ENCODE measurements at places on chromosomes 5 and 9. TPM values are rescaled to one million over a fixed set of nuclear protein-coding genes. Genes with fewer than 3 reads are reported as not detected.
A peak's percentile ranks its signal among the peaks of the same experiment; 100 is the strongest.

DNA sequence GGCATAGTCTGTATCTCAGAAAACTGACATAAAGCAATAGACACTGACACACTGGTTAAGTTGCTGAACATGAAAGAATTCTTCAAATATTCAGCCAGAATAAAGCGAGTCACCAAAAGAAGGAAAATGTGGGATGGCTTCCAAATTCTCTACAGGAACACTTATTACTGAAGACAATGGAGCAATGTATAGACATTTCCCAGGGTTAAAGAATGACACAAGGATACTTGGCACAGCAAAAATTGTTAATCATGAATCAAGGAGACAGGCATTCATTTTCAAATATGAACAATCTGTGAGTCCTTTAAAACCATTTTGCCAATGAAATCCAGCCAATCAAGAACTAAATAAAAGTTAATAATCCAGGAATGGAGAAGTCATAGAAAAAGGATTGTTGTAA is 92.5 kb downstream of the MTX3 start:
- peaks cover 23% of the 10 kb centered on the region for H3K27me3 ChIP-seq
- H3K4me1 ChIP-seq: no peaks in the 10 kb centered on the region
- no peaks in the 10 kb centered on the region for H3K36me3 ChIP-seq
- no peak overlapping the region for H3K4me3 ChIP-seq
- H3K27ac ChIP-seq: no peak overlapping the region
- no peak for DNase-seq

- H3K27ac ChIP-seq: no peak overlapping the region
- H3K36me3 ChIP-seq: no peaks in the 10 kb centered on the region
- no peaks in the 10 kb centered on the region for H3K4me1 ChIP-seq
- no peak for DNase-seq
- no peaks in the 10 kb centered on the region for H3K27me3 ChIP-seq
- H3K4me3 ChIP-seq: no peak overlapping the region
Observed at GRCh38 chr5:155332618-155333017, 319.1 kb downstream of the KIF4B start.

The MARVELD2 gene
- 1.6 TPM for total RNA-seq

The CAMK4 gene
- 5.1 TPM for total RNA-seq

DNA sequence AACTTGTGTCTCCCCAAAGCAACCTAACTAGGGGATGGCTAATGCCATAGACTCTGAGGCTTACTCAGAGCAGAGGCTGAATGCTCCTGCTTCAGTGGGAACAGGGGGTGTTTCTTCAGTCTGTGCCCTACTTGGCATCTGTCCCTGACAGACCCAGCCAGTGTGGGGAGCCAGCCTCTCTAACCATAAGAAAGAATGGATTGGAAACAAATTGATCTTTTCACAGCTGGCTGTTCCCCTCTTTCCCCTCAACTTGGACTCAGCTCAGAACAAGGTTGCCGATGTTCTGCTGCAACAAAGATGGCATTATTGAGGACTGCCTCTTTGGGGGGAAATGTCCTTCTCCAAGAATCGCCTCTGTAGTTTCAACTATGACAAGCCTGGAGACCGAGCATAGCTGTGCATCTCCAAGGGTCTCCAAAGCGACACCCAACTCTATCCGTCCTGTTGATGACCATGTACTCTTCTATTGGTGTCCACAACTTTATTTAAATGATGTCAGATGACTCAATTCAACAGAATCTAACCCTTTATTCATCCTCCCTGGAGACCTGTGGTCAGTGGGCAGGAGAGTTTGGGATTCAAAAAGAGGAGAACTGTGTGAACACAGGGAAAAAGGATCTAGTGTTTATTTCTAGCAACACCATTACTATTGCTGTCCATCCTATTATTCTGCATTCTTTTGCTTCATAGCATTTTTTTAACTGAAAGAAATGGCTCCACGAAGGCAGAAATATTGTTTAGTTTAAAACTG is 24.7 kb upstream of the TNC start:
- no peaks in the 10 kb centered on the region for H3K4me1 ChIP-seq
- no peak for DNase-seq
- no peak overlapping the region for H3K27ac ChIP-seq

DNA sequence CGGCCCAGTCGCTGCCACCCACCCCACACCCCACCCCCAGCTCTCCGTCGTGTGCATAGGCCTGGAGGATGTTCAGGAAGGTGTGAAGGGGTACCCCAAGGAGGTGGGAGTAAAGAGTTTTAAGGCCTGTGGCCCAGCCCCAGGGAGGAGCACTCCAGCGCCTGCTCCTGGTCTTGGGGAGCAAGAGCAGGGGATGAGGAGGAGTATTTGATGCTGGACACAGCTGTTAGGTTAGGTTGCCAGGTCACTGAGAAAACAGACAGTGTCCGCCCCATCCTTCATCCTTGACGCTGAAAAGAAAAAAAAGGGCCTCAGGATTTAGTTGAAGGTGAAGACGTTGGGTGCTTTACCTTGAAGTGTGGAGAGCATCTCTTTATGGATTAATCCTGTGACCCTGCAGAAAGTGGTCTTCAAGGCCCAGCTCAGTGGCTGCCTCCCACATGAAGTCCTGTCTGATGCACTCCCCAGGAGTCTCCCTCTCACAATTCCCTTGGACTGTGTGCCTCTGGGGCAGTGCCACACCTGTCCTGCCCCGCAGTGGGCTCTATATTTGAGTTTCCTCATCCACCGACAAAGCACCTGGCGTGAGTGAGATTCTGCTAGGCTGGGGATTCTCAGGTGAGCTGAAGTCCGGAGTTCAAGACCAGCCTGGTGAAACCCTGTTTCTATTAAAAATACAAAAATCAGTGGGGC is 101.8 kb downstream of the SPRY4 start:
- H3K4me3 ChIP-seq: peak overlapping the region; percentile 50
- no peaks in the 10 kb centered on the region for H3K36me3 ChIP-seq
- H3K27ac ChIP-seq: peak overlapping the region; percentile 61
- peaks cover 28% of the 10 kb centered on the region for H3K4me1 ChIP-seq

- no peak overlapping the region for H3K4me3 ChIP-seq
- H3K36me3 ChIP-seq: no peaks in the 10 kb centered on the region
- no peaks in the 10 kb centered on the region for H3K4me1 ChIP-seq
- H3K27ac ChIP-seq: no peak overlapping the region
- DNase-seq: no peak
Observed at GRCh38 chr9:135040892-135041291, 46.6 kb upstream of the OLFM1 start.

DNA sequence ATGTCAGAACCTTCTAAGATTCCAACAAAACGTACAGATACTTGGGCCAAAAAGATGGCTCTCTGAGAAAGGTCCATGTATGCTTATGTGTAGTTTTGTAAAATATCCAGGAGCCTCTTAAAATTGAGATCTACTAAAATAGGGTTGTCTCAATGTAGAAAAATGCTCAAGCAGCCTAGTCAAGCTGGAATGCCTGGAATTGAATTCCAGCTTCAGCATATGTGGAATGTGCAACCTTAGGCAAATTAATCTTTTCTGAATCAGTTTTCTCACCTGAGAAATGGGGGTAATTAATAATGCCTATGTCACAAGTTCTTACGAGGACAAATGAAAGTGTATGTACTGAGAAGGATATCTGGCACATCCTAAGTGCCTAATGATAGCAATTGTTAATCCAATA is 662.4 kb downstream of the DTWD2 start:
- H3K4me3 ChIP-seq: no peak overlapping the region
- no peaks in the 10 kb centered on the region for H3K36me3 ChIP-seq
- H3K27me3 ChIP-seq: no peaks in the 10 kb centered on the region
- H3K27ac ChIP-seq: no peak overlapping the region
- no peaks in the 10 kb centered on the region for H3K4me1 ChIP-seq
- no peak for DNase-seq

- H3K4me3 ChIP-seq: no peak overlapping the region
- no peaks in the 10 kb centered on the region for H3K27me3 ChIP-seq
- H3K36me3 ChIP-seq: no peaks in the 10 kb centered on the region
- peaks cover 6% of the 10 kb centered on the region for H3K4me1 ChIP-seq
Observed at GRCh38 chr5:160496784-160497183, 75.1 kb downstream of the PTTG1 start.

The SLC6A7 gene
- total RNA-seq: not detected

DNA sequence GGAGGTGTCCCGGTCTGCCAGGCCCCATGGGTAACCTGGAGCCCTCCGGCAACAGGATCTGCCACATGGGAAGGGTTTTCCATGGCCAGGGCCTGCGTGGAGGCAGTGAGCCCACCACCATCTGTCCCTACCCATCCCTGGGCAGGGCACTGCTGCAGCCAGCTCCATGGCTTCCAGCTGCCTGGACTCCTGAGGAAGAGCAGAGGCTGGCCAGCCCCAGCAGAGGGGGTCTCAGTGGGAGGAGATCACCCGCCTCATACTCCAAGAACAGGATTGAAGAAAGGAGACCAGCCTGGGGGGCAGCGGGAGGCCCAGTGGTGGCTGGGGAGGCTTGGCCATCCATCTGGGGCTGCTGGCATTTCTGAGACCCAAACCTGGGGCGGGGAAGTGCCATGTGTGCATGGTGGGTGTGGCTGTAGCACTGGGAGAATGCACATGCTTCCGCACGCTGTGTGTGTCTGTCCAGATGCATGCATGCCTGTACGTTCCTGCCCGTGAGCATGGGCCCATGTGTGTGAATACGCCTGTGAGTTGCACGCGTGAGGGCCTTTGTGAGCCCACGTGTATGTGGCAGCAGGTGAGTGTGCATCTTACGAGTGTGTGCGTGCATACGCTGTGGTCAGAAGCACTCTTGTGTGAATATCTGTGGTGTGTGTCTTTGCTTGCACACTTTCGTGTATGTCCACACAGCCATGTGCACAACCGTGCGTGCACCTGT is 78.5 kb downstream of the LMX1B start:
- no peak for DNase-seq
- no peak overlapping the region for H3K4me3 ChIP-seq
- H3K4me1 ChIP-seq: no peaks in the 10 kb centered on the region
- no peaks in the 10 kb centered on the region for H3K36me3 ChIP-seq
- no peak overlapping the region for H3K27ac ChIP-seq
- peaks cover 35% of the 10 kb centered on the region for H3K27me3 ChIP-seq

DNA sequence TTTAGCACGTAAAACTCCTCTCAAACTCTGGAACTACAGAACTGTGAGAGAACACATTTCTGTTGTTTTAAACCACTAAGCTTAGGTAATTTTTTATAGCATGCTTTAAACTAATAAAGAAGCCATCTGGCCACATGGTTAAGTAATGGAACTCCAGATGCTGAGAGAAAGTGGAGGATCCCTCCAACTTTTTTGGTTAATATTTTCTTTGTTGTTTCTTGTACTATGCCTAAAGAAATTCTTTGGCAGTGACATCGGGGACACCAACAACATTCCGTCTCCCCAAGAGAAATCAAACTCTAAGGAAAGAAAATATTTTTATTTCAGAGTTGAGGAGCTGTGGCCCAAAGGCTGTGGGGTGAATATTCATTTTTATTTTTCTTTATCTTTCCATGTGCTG is 734.8 kb upstream of the CDH9 start:
- DNase-seq: no peak
- H3K27ac ChIP-seq: no peak overlapping the region

- H3K4me1 ChIP-seq: peaks cover 48% of the 10 kb centered on the region
- no peaks in the 10 kb centered on the region for H3K27me3 ChIP-seq
- no peak for DNase-seq
Observed at GRCh38 chr9:86354818-86355309, 654 bp upstream of the TUT7 start.

The SH3PXD2B gene
- 0.02 TPM for total RNA-seq

GRCh38 chr5:97842687-97843086 is 659.6 kb upstream of the RIOK2 start:
- no peaks in the 10 kb centered on the region for H3K27me3 ChIP-seq
- no peak overlapping the region for H3K4me3 ChIP-seq
- DNase-seq: no peak
- H3K36me3 ChIP-seq: no peaks in the 10 kb centered on the region

The ST8SIA4 gene
- 105 TPM for total RNA-seq

- no peak for DNase-seq
- H3K4me3 ChIP-seq: no peak overlapping the region
- peaks cover 10% of the 10 kb centered on the region for H3K4me1 ChIP-seq
- no peak overlapping the region for H3K27ac ChIP-seq
Observed at GRCh38 chr9:93149361-93149760, 15.3 kb upstream of the NINJ1 start.

The PAPPA gene
- total RNA-seq: not detected

The INSL4 gene
- total RNA-seq: not detected

The IFNA13 gene
- not detected for total RNA-seq

The ZNF484 gene
- total RNA-seq: 14.0 TPM

The TLR4 gene
- 2.2 TPM for total RNA-seq

DNA sequence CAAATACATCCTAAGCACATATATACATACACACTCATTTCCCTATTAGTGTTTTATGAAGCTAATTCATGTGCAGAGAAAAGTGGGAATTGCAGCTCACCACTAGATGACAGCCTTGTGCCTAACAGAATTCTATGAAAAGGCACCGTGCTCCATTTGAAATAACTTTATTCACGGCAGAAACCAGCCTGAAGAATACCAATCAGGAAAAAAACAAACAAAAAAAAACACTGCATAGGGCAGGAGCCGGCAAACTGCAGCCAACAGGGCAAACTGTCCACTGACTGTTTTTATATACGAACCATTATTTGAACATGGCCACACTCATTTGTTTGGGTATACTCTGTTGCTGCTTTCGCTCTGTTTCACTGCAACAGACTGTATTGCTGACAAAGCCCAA is 33.6 kb downstream of the ERMP1 start:
- peaks cover 33% of the 10 kb centered on the region for H3K36me3 ChIP-seq
- H3K4me1 ChIP-seq: no peaks in the 10 kb centered on the region
- H3K4me3 ChIP-seq: no peak overlapping the region
- H3K27ac ChIP-seq: no peak overlapping the region
- H3K27me3 ChIP-seq: no peaks in the 10 kb centered on the region
- no peak for DNase-seq

- peaks cover 21% of the 10 kb centered on the region for H3K4me1 ChIP-seq
- no peaks in the 10 kb centered on the region for H3K36me3 ChIP-seq
- peak overlapping the region; percentile 52 for H3K4me3 ChIP-seq
- no peak for DNase-seq
- peak overlapping the region; percentile 78 for H3K27ac ChIP-seq
Observed at GRCh38 chr5:124952566-124952965, 206.1 kb upstream of the ZNF608 start.

The SLC25A2 gene
- 3.9 TPM for total RNA-seq

DNA sequence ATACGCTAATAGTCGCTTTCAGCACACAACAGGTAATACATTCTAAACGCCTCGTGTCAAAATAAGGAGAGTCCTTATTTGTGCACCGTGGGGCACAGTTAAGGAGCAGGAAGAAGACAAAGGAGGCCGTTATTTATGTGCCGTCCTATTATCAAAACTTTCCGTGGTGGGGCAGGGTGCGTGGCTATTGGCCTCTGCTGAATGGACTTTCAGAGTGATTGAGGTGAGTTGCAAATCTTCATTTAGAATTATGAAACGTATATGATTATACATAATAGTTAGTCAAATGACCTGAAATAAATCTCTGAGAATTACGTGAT is 833 bp downstream of the C5orf24 start:
- H3K4me3 ChIP-seq: peak overlapping the region; percentile 83
- no peak for DNase-seq
- H3K27ac ChIP-seq: peak overlapping the region; percentile 95
- peaks cover 31% of the 10 kb centered on the region for H3K4me1 ChIP-seq
